Stimulated activated CD4-positive, alpha-beta T cell treated with anti-CD3 and anti-CD28 coated beads, Interleukin-4, amount 100 ng/mL, for 1 hour (primary cell): ENCODE measurements at places on chromosomes 12 and 14.
A peak's percentile ranks its signal among the peaks of the same experiment; 100 is the strongest.

DNA sequence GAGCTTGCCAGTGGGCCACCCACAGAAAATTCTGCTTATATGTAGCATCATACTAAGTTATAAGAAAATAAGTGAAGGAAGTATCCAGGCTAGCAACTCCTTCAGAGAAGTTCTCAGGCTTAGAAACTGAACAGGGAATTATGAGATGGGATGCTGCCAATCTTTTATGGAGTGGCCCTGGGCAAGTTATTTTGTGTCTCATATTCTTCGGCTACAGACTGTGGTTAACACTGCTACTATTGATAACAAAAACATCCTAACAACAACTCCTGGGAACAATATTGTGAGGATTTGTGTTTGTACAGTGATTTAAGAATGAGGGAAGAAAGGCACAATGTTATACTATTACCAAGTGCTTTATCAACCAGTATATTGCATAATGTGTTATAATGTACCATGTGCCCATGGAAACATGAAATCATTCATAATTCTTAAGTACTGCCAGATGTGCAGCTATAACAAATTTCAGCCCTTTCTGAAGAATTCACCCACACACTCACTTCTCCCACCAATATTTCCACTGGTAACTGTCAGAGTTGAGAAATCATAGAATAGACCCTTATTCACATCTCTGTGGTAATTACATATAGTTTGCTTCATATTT is 113.3 kb upstream of the SOX5 start:
- DNase-seq: no peak

GRCh38 chr12:111363578-111363977 is 5.3 kb downstream of the PHETA1 start:
- no peak for DNase-seq

DNA sequence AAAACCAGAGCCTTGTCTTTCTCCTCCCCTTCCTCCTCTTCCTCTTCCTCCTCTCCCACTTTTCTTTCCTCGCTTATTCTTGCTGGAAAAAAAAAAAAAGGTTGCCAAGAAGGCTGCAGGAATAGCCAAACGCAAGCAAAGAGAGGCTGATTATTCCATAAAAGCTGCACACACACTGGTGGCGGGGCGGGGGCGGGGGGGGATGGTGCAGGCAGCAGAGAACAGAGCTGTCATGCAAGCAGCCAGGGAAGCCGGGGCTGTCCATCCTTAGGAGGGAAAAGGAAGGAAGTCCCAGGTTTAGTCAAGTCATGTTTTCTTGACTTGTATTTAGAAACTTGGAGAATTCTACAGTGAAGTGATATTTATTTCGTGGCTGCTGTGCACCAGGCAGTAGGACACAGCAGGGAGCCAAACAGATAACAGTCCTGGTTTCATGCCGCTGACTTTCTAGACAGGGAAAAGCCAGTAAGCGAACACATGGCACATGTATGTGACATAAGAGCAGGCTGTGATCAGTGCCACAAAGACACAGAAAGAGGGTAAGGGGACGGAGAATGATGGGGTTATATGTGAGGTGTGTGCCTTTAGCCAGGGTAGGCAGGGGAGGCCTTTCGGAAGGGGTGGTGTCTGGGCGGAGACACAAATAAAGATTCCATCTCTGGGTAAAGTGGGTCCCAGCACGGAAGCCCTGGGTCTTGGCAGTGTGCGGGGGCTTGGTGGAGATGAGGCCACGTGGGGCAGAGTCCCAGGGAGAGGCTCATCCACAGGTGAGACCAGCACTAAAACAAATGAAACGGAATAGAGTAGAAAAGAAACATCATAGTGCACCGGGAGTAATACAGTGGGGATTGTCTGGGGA is 56.6 kb upstream of the SCN8A start:
- no peak for DNase-seq

DNA sequence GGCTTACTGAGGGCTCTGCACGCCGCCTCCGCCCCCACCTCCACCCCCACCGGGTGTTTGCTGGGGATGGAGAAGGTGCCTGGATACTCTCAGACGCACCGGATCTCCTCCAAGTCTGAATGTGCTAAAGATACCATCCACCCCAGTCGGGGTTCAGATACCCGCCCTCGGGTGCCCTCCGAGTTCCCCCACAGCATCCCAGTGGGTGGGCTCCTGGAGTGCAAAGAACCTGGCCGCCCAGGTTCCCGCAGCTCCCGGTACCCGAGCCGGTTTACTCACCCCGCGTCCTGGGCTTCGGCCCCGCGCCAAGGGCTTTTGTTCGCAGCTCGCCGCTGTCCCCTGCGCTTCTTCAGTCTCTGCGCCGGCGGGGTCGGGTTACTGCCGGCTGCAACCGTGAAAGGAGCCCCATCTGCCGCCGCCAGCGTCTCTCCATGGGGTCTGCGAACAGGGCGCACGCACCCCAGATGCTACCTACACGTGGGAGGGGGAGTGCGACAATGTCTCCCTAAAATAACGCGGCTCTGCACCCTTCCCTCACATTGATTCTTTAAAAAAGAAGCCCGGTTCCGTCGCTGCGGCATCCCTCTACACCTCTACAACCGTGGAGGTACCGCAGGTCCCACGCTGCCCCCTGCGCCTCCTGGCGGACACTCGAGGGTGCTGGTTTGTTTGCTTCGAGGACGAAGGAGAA is at the start of gene CCDC177:
TSS of gene CCDC177 (minus strand) at position 609 of the 691 bp plus-strand sequence. CDS start 1,249 bp downstream, outside the sequence.
- peak; percentile 80 for DNase-seq

DNA sequence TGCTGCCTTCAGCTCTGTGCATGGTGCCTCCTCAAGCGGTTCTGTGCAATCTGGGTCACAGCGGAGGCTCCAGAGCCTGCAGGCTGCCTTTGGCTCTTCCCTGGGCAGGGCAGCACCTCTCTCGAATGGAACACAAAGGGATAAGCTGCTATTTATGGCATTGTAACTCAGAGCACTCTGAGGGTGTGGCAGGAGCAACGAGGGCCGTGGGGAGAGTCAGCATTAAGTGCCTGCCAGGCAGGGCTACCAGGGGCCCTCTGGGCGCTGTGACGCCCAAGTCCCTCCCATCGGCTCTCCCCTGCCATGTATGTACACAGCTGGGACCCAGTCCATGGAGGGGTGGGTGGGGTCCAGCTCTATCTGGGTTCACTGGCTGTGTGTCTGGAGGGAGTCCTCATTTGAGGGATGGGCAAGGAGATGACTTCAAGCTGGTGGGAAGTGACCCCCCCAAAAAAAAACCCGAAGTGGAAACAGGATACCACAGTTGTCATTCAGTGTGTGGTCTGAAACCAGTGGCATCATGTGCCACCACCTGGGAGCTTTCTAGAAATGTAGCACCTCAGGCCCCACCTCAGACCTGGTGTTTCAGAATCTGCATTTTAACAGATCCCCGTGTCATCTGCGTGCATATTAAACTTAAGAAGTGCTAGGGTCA is 44.0 kb upstream of the OAS1 start:
- no peak for DNase-seq

GRCh38 chr12:132597333-132598316 is 12.8 kb downstream of the LRCOL1 start:
- DNase-seq: no peak

GRCh38 chr12:52942901-52943181 is 6.1 kb upstream of the KRT18 start:
- DNase-seq: no peak

DNA sequence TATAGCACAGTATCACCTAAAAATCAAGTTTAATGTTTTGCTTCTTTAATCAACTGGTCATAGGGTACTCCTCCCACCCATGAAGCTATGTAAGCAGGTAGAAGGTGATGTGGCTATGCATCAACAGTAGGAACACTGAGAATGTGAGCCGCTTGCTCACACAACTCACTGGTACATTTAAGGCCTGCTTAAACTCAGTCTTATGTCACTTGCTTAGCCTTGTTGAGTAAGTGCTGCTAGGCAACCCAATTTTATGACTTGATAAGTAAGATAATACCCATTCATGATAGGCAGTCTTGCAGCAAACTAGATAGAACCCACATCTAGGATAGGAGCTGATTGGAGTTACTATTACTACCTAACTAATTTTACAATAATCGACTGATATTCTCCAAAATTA is 70.0 kb upstream of the BMP4 start:
- DNase-seq: no peak

- DNase-seq: no peak
Observed at GRCh38 chr12:20127413-20127812, 240.9 kb upstream of the PDE3A start.

- no peak for DNase-seq
Observed at GRCh38 chr14:78170203-78170602, at the start of gene NRXN3. Gene NRXN3, plus strand, starts transcription at chr14:78170373. Its CDS starts 72,721 bp downstream, at chr14:78243094.

- no peak for DNase-seq
Observed at GRCh38 chr14:101370593-101371569, 190.4 kb upstream of the DIO3 start.

DNA sequence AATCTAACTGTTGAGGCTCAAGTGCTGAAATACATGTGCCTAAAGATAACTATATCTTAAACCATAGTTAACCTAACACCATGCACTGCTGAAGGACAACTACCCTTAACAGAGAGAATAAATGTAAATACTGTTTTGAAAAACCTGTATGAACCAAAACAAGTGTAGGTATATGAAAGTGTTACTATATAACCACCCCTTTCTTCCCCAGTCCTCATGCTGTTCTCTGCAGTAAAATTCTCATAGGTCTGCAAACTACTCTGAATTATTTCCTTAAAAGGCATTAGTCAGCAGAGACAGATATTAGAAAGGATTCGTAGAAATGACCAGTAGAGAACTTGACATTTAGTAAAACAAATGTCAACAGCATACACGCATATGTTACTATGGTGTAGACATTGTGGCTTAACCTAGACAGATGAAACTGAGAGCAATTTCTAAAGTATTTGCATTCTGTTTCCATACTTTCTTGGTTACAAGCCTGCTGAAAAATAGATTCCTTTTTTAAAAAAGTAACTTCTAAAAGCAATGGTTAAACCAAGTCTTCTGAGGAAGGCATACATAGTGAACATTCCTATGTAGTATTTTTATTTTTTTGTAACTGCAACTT is 13.9 kb downstream of the CSRP2 start:
- DNase-seq: no peak

- no peak for DNase-seq
Observed at GRCh38 chr12:46530373-46531056, 157.9 kb upstream of the SLC38A2 start.

GRCh38 chr14:99718031-99718810 is 34.1 kb downstream of the CYP46A1 start:
- DNase-seq: no peak

DNA sequence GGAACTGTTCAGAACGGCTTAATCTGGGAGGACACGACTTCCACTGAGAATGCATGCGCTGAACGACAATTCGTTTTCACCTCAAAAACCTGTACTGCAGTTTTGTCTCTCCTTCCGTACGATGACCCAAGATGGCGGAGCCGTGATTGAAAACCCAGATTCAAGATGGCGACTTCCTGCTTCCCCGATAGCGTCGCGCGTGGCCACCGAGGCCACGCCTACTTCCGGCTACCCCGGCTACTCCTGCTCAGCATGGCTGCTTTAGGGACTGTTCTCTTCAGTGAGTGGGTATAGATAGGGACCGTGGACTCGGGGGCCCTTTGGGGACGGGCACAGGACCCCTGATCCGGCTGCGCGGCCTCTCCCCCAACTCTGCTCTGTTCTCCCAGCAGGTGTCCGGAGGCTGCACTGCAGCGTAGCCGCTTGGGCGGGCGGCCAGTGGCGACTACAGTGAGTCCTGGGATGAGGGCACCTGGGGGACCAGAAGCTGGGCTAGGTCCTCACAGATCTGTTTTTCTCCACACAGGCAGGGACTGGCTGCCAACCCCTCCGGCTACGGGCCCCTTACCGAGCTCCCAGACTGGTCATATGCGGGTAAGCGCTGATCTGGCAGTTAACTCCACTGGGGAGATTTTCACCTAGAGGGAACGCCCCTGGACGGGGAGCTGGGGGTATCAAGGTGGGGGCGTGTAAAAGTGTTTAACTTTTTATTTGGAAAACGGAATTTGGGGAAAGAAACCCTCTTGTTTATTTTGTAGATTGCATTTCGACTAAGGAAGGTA is at the start of gene MRPL52:
TSS of gene MRPL52 (plus strand) at position 227 of the 782 bp plus-strand sequence. CDS start at position 253, 26 bp downstream.
- peak; percentile 91 for DNase-seq

DNA sequence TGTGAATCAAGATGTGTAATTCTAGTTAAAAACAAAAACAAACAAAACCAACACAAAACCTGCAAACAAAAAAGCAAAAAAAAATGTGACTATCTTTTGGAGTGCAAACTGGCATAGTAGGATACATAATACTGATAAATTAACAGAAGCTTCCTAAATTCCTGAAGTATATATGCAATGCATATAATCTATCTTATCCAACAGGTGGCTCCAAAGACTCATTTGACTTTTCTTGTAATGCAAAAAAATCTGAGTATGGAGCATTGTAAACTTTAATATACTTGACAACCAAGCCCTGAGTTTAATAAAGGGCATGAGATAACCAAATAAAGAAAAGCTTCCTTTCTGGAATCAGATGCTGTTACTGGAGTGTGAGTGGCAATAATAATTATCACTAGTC is 1003.6 kb downstream of the FSCB start:
- DNase-seq: no peak

DNA sequence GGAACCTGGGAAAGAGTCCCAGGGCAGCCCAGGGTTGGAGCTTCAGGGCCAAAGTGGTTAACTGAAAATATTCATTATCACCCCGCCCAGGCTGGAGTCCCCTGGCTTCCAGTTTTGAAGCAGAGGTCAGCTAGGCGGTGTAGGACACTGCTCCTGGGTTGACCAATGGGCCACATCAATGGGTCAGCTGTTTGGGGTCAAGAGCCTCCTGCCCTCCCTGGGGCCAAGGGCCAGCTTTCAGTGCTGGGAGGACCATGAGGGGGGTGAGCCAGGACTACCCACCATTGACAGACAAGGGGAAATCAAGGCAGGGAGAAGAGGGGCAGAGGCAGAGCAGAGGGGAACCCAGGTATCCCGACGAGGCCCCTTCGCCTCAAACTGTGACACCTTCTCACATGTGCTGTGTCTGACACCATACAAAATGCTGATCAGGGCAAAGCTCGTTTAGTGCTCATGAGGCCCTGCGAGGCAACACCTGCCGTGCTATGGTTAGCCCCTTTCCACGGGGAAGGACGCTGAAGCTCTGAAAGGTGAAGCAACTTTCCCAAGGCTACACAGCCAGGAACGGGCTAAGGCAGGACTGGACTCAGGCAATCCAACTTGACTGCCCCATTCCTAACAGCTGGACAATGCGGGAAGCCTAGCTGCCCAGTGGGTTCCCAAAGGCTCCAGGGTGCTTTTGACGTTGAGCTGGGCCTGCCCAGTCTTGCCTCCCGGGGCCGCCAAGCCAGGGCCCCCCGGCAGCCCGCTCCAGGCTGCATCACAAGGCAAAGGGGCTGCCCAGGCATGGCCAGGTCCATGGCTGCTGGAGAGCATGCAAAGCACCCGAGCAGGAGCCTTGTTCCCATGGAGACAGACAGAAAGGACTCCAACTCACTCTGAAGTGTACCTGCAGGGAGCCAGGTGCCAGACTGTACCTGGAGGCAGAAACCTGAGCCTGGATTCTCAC is 2.0 kb downstream of the SYNE3 start:
- no peak for DNase-seq

DNA sequence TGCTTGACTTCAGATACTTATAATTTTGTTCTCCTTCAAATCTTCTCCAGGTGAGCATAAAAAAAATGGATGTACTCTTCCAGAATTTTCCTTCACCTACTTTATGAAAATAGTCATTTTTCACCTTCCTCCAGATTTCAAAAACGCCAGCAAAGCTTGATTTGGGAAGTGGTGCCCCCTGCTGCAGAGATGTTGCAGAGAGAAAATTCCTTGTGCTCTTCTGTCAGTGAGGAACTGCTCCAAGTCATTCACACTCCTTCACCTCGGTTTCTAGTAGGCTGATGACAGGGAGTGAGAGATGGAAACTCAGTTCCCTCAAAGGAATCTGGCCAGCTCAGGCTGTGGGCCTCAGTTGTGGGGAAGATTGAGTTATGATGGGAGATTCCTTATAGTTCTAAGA is 24.2 kb upstream of the RNASE3 start:
- DNase-seq: no peak

- no peak for DNase-seq
Observed at GRCh38 chr12:28051516-28052354, 79.2 kb upstream of the PTHLH start.

GRCh38 chr12:131494741-131495524 is 216.0 kb upstream of the SFSWAP start:
- DNase-seq: no peak
